ENCODE measurements at places on chromosomes 5 and 9. TPM values are rescaled to one million over a fixed set of nuclear protein-coding genes. Genes with fewer than 3 reads are reported as not detected.
A peak's percentile ranks its signal among the peaks of the same experiment; 100 is the strongest.

The CCNO gene
- 0.81 TPM for polyA plus RNA-seq

- H3K4me3 ChIP-seq: no peak overlapping the region
- H3K27ac ChIP-seq: no peak overlapping the region
- H3K4me1 ChIP-seq: peaks cover 15% of the 10 kb centered on the region
- no peaks in the 10 kb centered on the region for H3K36me3 ChIP-seq
Observed at GRCh38 chr5:76565009-76565408, 58.2 kb downstream of the F2RL2 start.

DNA sequence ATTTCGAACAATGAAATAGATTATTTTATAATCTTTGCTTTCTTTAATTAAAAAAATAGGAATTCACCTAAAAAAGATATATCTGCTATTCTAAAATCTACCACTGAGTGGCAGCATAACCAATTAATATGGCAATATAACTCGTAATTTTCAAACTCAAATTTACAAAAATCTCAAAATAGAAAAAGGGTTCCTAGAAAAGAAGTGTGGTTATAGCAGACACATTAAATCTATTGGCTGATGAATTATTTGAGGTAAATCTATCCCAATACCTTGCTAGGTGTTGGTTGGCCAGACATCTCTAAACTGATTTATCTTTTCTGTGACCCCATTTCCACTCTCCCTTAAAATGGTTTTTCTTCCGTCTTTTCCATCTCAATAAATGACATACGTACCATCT is 30.2 kb upstream of the NRG2 start:
- no peaks in the 10 kb centered on the region for H3K27me3 ChIP-seq
- no peak for DNase-seq
- H3K4me1 ChIP-seq: no peaks in the 10 kb centered on the region
- no peak overlapping the region for H3K4me3 ChIP-seq

- no peaks in the 10 kb centered on the region for H3K4me1 ChIP-seq
- no peak for DNase-seq
- no peaks in the 10 kb centered on the region for H3K36me3 ChIP-seq
- H3K27ac ChIP-seq: no peak overlapping the region
- no peak overlapping the region for H3K4me3 ChIP-seq
- H3K27me3 ChIP-seq: no peaks in the 10 kb centered on the region
Observed at GRCh38 chr9:135294836-135295235, 184.7 kb upstream of the PPP1R26 start.

DNA sequence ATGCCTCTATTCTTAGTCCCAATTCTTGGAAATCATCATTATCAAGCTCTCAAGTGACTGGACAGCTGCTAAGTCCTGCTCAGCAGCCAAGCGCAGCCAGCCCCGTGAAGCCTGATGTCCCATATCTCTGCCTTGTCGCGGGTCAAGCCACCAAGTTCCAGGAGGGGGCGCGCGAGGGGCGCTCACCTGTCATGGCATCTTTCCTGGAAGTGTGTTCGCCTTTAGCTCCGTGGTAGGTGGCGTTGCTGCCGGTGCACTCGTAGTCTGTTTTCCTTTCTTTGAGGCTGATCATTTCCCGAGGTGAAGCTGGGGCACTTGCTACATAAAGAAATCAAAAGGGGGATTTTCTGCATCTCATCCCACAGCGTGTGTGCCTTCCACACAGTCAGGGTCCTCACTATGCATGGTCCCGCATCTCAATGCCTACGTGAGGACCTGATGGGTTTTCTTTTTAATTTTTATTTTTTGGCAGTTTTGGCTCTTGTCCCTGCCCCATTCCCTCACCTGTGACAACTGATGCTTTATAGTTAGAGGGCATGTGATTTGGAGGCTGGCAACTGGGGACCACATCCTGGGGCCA is 227.0 kb upstream of the DAP start:
- DNase-seq: peak; percentile 73
- peaks cover 4% of the 10 kb centered on the region for H3K27me3 ChIP-seq
- H3K4me3 ChIP-seq: no peak overlapping the region
- H3K27ac ChIP-seq: no peak overlapping the region
- no peaks in the 10 kb centered on the region for H3K36me3 ChIP-seq

- DNase-seq: peak; percentile 49
- H3K27ac ChIP-seq: no peak overlapping the region
- no peak overlapping the region for H3K4me3 ChIP-seq
- H3K27me3 ChIP-seq: no peaks in the 10 kb centered on the region
- no peaks in the 10 kb centered on the region for H3K4me1 ChIP-seq
Observed at GRCh38 chr5:149370878-149371277, 8.2 kb downstream of the IL17B start.

GRCh38 chr9:21931428-21931827 is 62.8 kb downstream of the CDKN2A start:
- no peak overlapping the region for H3K4me3 ChIP-seq
- H3K4me1 ChIP-seq: no peaks in the 10 kb centered on the region
- H3K36me3 ChIP-seq: no peaks in the 10 kb centered on the region

GRCh38 chr9:114503522-114504340 is 1.5 kb downstream of the WHRN start:
- H3K36me3 ChIP-seq: no peaks in the 10 kb centered on the region
- H3K4me3 ChIP-seq: peak overlapping the region; percentile 29
- no peaks in the 10 kb centered on the region for H3K27me3 ChIP-seq

- peaks cover 59% of the 10 kb centered on the region for H3K27me3 ChIP-seq
- peaks cover 6% of the 10 kb centered on the region for H3K4me1 ChIP-seq
- peak overlapping the region; percentile 54 for H3K27ac ChIP-seq
- DNase-seq: no peak
Observed at GRCh38 chr5:176812269-176813259, 2.2 kb downstream of the UNC5A start.

GRCh38 chr5:64637837-64638443 is 52.4 kb upstream of the SHISAL2B start:
- no peak overlapping the region for H3K27ac ChIP-seq
- H3K27me3 ChIP-seq: no peaks in the 10 kb centered on the region
- no peak overlapping the region for H3K4me3 ChIP-seq

DNA sequence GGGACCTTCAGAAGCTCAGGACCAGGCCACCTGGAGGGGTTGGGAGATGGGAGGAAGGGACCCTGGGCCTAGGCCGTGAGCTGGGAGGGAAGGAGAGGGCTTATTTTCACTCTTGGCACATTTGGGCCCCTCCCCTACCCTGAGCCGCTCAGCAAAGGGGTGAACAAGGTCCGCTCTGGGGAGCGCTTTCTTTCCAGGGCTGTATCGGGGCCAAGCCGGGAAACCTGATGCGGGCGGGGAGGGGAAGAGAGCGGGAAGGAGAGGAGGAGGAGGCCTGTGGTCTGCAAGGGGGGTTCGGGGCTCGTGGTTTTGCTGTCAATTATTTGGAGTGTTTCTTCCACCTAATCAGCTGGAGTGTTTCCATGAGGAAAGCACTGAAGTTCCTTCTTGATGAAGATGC is 62.7 kb upstream of the RXRA start:
- H3K4me1 ChIP-seq: peaks cover 10% of the 10 kb centered on the region
- no peak overlapping the region for H3K27ac ChIP-seq
- H3K4me3 ChIP-seq: no peak overlapping the region
- H3K27me3 ChIP-seq: peaks cover 4% of the 10 kb centered on the region
- DNase-seq: no peak

DNA sequence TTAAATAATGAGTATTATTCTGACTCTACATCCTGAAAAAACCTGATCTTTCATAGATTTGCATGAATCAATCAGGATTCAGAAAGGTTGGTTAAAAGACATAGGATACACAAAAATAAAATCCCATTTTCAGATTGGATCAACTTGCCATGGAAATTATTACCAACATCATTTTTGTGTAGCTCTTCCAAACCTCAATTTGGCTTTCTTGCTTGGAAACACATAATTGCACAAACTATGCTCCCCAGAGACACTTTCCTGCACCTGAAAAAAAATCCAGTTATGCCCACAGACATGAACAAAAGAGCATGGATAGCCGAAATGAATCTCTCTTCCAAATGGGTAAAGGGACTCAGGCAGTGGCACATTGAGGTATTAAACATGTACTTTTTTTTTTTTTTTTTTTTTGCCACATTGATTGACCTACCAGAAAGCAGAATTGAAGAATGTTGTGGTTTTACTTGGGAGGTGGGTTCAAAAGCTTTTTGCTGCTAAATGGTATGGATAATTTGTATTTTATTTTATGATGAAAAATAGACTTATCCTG is 135.4 kb upstream of the FBN2 start:
- H3K4me1 ChIP-seq: no peaks in the 10 kb centered on the region
- H3K4me3 ChIP-seq: no peak overlapping the region
- H3K36me3 ChIP-seq: no peaks in the 10 kb centered on the region
- no peak overlapping the region for H3K27ac ChIP-seq

DNA sequence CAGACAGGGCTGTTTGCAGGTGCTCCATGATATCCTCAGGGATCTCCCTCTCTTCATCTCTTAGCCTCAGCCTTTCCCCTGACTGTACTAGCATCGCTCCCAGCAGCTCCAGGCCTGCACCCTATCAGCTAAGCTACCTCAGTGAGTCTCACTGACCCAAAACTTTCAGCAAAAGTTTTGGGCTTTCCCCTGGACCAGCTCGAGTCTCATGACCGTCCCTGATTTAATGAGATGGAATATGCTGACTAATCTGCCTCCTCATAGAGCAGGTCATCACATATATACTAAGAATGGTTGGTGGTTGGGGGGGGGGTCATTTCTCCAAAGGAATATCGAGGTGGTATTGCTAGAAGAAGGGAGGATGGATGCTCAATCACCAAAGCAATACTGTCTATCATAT is 151.5 kb downstream of the NR3C1 start:
- H3K27ac ChIP-seq: no peak overlapping the region
- H3K27me3 ChIP-seq: no peaks in the 10 kb centered on the region

The PCDHA5 gene
- polyA plus RNA-seq: 0.07 TPM

GRCh38 chr5:158600679-158601078 is 499.0 kb downstream of the EBF1 start:
- no peak for DNase-seq
- H3K36me3 ChIP-seq: no peaks in the 10 kb centered on the region
- H3K4me3 ChIP-seq: no peak overlapping the region

GRCh38 chr5:14928661-14929060 is 57.1 kb upstream of the ANKH start:
- H3K27ac ChIP-seq: no peak overlapping the region
- H3K36me3 ChIP-seq: no peaks in the 10 kb centered on the region
- no peaks in the 10 kb centered on the region for H3K4me1 ChIP-seq
- DNase-seq: no peak
- no peaks in the 10 kb centered on the region for H3K27me3 ChIP-seq

The INSL4 gene
- not detected for polyA plus RNA-seq

DNA sequence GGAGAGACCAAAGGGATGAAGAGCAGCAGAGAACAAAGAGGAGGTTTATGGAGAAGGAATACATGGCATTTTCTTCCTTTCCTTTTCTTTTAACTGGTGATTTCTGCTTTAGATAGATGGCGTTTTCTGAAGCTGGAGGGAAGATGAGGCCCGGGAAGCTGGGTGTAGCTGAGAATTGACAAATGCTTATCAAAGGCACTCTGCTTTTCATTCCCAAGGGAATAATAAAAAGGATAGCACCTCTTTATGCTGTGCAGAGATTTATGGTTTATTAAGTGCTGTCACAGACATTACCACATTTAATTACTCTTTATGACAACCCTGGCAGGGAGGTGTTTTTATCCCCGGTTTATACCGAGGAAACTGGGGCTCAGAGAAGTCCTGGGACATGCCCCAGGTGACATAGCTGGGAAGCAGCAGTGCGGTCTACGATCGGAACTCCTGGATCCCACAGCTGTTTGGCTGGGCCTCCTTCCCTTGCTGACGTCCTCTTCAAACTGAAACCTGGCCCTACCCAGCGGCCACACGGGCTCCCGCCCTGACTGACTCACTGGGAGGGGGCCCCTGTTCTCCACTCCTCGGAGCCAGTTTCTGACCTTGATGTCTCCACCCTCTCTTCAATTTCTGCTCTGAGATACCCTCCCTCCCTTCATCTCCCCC is 8.2 kb upstream of the EPB41L4B start:
- H3K27me3 ChIP-seq: no peaks in the 10 kb centered on the region
- H3K4me3 ChIP-seq: peak overlapping the region; percentile 15
- peak; percentile 81 for DNase-seq
- peaks cover 14% of the 10 kb centered on the region for H3K4me1 ChIP-seq
- peak overlapping the region; percentile 81 for H3K27ac ChIP-seq

The STXBP1 gene
- 61.6 TPM for polyA plus RNA-seq

- DNase-seq: no peak
- H3K27me3 ChIP-seq: no peaks in the 10 kb centered on the region
- no peak overlapping the region for H3K27ac ChIP-seq
- no peaks in the 10 kb centered on the region for H3K4me1 ChIP-seq
Observed at GRCh38 chr5:87755360-87755759, 342.6 kb upstream of the CCNH start.

DNA sequence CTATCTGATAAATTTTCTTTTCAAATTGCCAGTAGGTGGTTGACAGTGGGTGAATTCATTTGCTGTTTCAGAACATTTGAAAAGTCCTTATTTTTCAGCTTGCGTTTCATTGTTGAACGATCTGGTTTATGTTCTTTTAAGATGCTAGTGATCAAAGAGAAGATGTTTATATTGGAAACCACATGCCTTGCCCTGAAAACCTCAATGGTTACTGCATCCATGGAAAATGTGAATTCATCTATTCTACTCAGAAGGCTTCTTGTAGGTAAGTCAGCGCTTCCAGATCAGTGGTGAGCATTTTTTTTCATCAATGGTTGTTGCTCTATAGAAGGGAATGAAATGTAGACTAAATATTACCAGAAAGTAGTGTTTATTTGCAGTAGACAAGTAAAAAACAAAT is 16.6 kb upstream of the CAVIN4 start:
- no peak overlapping the region for H3K4me3 ChIP-seq
- H3K36me3 ChIP-seq: no peaks in the 10 kb centered on the region
- DNase-seq: no peak

GRCh38 chr5:144173766-144174165 is 3.1 kb downstream of the KCTD16 start:
- peaks cover 6% of the 10 kb centered on the region for H3K4me1 ChIP-seq
- H3K4me3 ChIP-seq: no peak overlapping the region
- H3K36me3 ChIP-seq: no peaks in the 10 kb centered on the region
- no peak overlapping the region for H3K27ac ChIP-seq

- H3K4me3 ChIP-seq: no peak overlapping the region
- peak overlapping the region; percentile 62 for H3K27ac ChIP-seq
- no peaks in the 10 kb centered on the region for H3K27me3 ChIP-seq
- peaks cover 43% of the 10 kb centered on the region for H3K4me1 ChIP-seq
Observed at GRCh38 chr5:67030289-67031056, 166.1 kb downstream of the CD180 start.

- no peaks in the 10 kb centered on the region for H3K36me3 ChIP-seq
- no peaks in the 10 kb centered on the region for H3K27me3 ChIP-seq
- H3K4me1 ChIP-seq: no peaks in the 10 kb centered on the region
- DNase-seq: no peak
- no peak overlapping the region for H3K27ac ChIP-seq
Observed at GRCh38 chr9:117125531-117125930, 289.3 kb downstream of the ASTN2 start.

DNA sequence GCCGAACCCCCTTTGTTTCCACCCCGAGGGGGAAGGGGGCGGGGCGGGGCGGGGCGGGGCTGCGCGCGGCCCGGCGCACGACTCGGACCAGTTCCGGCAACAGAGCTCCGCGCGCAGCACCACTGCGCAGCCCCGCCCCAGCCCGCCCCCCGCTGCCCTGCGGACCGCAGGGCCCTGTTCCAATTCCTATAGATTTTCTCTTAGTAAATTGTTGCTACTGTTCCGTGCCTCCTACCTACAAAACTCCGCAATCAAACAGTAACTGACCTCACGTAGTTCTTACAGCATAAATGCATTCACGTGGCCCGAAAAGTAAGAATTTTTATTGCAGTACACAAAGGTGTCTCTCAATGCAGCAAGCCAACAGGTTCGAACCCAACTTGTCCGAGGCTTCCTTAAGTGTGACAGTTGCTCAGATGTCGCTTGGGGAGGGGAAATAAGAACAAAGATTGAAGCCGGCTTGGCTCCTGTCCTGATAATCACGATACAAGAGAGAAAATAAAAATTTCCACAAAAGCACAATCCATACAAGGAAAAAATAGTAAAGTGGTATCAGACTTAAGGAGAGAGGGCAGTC is 1.2 kb upstream of the RNF38 start:
- H3K27ac ChIP-seq: peak overlapping the region; percentile 80
- H3K27me3 ChIP-seq: no peaks in the 10 kb centered on the region
- peaks cover 12% of the 10 kb centered on the region for H3K4me1 ChIP-seq
- no peak overlapping the region for H3K4me3 ChIP-seq

The PDE8B gene
- polyA plus RNA-seq: 1.9 TPM
